SK-MEL-5 (cell line): ENCODE measurements at places on chromosomes 4 and X.

GRCh38 chr4:98686847-98687246 lies 28.4 kb upstream of the TSPAN5 start:
- no peak for DNase-seq

DNA sequence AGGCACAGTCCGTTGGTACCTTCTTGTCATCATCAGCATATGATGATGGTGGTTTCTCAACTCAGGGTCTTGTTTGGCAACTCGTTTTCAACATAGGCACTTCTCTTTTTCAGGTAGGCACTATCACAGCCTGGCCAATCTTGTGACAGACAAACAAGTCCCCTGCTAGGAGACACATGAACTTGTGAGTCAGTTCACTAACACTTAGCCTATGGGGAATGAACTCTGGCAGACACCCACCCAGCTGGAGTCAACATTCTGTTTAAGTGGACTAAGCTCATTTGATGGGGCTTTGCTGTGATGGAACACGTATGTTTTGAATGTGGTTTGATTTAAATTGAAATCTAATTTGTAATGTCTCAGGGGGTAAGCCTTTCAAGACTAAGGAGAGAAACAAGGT lies 100.7 kb upstream of the MAMLD1 start:
- DNase-seq, result no peak

DNA sequence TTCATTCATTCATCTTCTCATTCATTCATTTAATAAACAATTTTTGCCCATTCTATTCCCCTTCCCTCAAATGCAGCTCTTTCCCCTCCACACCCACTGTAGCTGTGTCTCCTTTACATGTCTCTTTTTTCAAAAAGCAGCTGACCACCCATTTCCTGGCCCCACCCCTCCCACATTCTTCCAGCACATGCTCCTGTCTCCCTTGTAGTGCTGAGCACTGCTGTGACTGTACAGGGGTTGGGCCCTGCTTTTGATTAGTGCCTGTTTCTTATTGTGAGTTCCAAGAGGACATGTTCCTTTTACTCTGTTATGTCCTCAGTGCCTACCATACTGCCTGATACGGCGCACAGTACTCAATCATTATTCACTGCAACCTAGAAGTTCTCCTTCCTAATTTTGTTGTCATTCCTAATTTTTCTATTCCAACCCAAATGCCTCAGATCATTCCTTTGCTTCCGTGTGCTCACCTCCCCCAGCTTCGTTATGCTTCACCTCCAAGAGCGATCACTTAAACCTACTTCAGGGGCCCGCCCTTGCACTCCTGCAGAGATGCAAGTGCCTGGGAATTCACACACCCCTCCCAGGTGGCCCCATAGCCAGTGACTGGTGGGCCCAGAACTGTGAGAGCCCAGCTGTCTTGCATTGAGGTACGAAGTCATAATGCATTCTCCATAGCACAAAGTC lies 152.2 kb downstream of the STK32B start:
- no peak for DNase-seq

GRCh38 chr4:120132935-120133334 lies 66.3 kb upstream of the MAD2L1 start:
- no peak for DNase-seq

DNA sequence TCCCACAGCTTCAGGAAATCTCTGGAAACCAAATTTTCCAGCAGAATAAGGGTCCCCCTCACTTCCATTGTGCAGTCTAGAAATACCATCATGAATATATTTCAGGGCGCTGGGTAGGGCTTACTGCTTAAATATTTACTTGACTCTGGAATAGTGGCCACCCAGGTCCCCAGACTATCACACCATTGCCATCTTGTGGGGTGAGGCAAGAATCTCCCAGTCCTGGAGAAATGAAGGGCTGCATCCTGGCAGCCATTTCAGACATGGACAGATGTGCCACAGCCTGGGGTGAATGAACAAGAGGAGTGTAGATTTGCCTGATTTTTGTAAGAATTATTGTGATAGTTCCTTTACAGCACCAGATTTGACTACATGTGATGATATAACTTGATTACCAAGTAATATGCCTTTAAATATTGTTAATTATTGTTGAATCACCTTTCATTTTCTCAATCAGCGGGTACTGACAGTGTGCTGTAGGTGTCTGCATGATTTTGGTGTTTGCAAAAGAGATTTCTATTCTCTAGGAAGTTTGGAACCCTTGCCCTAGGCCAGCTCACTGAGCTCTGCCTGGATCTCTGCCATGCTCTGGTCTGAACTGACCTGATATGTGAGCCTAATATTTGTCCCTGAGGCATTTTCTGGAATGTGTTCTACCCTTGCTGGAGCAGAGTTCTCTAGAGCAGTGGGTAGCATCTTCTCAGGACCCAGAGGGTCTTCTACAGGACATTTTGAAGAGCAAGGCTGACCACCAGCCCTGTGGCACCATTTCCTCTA lies 183.4 kb downstream of the KIT start:
- DNase-seq, result peak; percentile 63

GRCh38 chr4:89411539-89412309 lies 104.1 kb upstream of the GPRIN3 start:
- no peak for DNase-seq

GRCh38 chrX:50747471-50747900 lies 66.5 kb downstream of the SHROOM4 start:
- peak; percentile 48 for DNase-seq

DNA sequence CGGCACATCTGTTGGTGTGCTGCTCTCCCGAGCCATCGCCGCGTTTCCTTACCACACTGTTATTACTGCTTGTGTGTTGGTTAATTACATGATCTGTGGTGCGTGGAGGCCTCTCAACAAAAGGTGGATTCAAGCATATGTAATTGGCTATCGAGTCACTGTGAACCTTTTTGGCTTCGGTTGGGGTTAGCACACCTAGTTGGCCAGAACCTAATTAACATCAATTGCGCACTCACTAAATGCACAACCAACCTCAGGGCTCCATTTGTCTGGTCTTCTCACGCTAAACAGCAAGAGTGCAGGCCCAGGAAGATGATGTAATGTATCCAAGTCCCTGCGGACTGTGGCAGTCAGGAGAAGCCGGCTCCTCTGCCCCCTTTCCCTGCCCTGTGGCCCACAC lies 17.4 kb downstream of the ENPP6 start:
- DNase-seq, result no peak

GRCh38 chr4:114603497-114603896 lies 4.9 kb downstream of the UGT8 start:
- DNase-seq, result no peak

- no peak for DNase-seq
These were observed 92.5 kb downstream of the AREG start for GRCh38 chr4:74537459-74537858.

DNA sequence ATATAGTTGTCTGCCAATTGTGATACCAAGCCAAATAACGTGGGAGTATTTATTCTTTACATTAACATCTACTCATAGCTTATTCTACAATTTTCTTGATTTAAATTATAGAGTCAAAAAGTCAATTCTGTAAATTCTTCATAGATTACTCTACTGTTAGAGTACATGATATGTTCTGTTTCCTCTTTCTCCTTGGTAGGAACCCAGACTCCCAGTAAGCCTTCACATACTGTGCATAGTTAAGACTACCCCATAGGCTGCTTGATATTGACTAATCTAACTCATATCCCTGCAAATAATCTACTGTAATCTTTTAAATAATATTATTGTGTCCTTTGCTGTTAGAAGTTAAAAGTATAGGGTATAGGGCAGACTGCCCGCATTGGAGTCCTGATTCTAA lies 35.4 kb downstream of the BANK1 start:
- DNase-seq, result no peak

- DNase-seq, result peak; percentile 73
These were observed at the start of gene GASK1B for GRCh38 chr4:158172261-158173258. GASK1B (minus strand) TSS chr4:158173025; CDS start chr4:158171375, 1,650 bp downstream.

- DNase-seq, result no peak
These were observed 27.3 kb downstream of the CXorf58 start for GRCh38 chrX:23935106-23935505.

GRCh38 chr4:150149381-150149780 lies 71.1 kb downstream of the DCLK2 start:
- DNase-seq, result no peak

GRCh38 chr4:101813604-101814003 lies 23.1 kb downstream of the BANK1 start:
- no peak for DNase-seq

- DNase-seq, result no peak
These were observed 110.3 kb upstream of the PTPN13 start for GRCh38 chr4:86483773-86484172.

DNA sequence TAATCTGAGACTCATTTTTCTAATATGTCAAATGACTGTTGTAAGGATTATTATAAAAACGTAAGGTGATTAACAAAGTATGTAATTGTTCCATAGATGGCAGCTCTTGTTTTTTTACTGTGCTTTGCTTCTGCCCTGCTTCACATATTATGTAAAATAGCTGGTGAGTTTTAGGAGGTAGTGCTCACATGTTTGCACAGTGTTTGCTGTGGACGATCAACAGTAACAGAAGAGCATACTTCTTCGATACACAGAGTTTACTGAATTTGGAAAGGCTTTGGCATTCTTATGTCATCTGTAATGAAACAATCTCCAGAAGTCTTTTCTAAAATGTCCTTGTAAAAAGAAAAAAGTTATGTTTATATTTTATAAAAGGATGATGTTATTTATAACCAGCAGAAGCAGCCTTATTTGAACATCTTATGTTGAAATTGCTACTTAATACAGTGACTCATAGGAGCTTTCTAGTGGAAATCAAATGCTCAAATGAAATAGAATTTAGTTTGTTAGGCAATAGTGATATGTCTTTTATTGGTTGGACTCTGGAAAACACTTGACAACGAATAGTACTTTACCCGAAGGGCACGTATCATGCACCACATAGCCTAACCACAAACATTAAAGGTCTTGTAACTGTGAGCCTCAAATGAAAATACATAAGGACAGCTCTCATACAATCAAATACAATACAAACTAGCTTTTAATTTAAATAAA lies 1.9 kb upstream of the MTTP start:
- DNase-seq, result peak; percentile 25

- no peak for DNase-seq
These were observed 11.3 kb downstream of the PDE6B start for GRCh38 chr4:636628-637159.

- no peak for DNase-seq
These were observed 11.9 kb downstream of the LRPAP1 start for GRCh38 chr4:3520276-3520675.

- peak; percentile 15 for DNase-seq
These were observed 745.9 kb downstream of the RPA4 start for GRCh38 chrX:97629597-97629985.

- DNase-seq, result no peak
These were observed 193.8 kb upstream of the BCOR start for GRCh38 chrX:40291553-40291952.

DNA sequence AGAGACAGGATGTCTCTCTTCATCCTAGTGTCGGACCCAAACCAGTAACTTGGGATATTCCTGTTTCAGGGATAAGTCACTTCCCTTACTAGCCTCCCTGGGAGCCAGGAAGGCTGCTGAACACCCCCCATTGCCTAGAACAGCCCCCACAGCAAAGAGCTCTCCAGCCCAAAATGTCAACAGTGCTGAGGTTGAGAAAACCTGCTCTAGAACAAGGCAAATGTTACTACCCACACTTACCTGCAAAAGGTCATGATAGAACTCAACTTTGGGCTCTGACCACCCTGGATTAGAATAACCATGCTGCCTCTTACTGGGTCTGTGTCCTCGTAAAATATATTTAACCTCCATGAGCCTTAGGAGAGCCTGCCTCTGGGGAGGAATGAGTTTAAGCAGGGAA lies 20.3 kb downstream of the BEX3 start:
- DNase-seq, result no peak

GRCh38 chrX:55253528-55253927 lies 11.2 kb downstream of the PAGE3 start:
- no peak for DNase-seq

GRCh38 chr4:184937030-184937710 lies 81.1 kb upstream of the HELT start:
- DNase-seq, result no peak

DNA sequence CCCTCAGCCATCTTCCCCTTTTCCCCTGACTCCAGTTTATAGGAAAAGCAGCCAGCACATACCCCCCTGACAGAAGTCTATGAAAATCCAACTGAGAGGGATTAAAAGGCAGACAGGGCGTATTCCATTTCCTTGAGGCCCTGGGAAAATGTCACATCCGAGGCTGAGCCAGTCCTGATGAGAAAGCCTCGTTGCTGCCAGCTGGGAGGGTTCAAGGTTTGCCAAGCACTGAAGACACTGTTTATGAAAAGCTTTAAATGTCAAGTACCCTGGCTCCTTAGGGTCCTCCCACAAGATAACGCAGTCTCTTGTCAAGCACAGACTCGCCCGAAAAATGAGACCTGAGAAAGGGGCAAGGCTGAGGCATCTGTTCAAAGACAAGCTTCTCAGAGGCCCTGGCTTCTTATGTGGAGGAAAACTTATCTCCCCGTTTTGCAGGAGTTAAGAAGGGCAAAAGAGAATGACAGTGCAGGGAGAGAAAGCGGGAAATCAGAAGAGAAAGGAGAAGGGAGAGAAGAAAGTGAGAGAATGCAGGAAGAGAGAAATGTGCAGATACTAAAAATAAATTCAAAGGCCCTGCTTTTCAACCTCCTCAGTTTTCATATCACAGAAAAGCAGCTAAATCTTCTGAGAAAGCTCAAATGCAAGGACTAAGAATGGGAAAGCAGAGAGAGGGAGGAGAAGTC lies 44.7 kb downstream of the SCD5 start:
- DNase-seq, result no peak

DNA sequence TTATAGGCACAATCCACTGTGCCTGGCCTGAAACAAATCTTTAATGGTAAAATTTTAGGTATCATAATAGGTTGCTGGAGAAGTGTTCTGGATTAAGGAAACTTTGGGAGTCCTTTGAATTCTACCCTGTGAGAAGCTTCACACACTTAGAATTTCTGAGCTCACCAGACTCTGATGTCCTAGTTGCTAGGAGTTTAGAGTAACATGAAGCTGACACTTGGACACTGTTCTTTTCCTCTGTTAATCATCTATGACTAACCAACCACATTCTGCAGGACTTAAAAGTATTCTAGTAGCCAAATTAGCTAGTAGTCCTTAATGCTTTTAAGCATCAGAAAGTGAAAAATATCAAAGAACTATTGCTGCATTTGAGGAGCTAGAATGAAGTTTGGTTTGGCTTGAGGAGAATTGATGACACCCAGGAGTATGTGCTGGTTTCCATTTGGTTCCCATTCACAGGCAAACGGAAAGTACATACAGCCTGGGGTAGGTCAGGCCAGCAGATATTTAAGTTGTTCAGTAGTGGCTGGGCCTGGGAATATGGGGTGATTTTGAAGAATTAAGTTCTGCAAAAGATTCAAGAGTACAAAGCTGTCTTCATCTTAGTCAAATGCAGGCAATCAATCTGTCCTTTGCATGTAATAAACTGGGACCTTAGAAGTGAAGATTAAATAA lies 38.8 kb upstream of the IGFBP7 start:
- DNase-seq, result no peak

GRCh38 chr4:145623831-145624230 lies 4.6 kb downstream of the MMAA start:
- DNase-seq, result no peak

- no peak for DNase-seq
These were observed 47.8 kb downstream of the TMA16 start for GRCh38 chr4:163542275-163542674.

GRCh38 chr4:47672696-47673095 lies 165.2 kb downstream of the CORIN start:
- no peak for DNase-seq

GRCh38 chrX:147602176-147602696 lies 309.5 kb upstream of the FMR1 start:
- DNase-seq, result peak; percentile 72
